ENCODE measurements at places on chromosomes 7 and 10.

DNA sequence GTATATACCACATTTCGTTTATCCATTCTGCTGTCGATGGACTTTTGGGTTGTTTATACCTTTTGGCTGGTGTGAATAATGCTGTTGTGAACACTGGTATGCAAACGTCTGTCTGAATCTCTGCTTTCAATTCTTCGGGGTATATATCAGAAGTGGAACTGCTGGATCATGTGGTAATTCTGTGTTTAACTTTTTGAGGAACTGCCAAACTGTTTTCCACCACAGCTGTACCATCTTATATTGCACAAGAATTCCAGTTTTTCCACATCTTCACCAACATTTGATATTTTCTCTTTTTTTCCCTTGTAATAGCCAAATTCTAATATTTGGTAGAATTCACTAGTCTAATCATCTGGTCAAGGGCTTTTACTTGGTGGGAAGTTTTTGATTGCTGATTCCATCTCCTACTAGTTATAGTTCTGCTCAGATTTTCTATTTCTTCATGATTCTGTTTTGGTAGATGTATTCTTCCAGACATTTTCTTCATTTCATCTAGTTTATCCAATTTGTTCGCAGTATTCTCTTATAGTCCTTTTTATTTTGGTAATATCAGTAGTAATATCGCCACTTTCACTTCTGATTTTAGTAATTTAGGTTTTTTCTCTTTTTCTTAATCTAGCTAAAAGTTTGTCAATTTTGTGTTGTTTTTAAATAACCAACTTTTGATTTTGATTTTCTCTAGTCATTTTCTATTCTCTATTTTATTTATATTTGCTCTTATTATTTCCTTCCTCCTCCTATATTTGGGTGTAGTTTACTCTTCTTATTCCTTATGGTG lies 271.2 kb downstream of the ZEB1 start:
- no peak for DNase-seq

- DNase-seq, result no peak
These were observed 615.2 kb upstream of the FOXK1 start for GRCh38 chr7:4066626-4067475.

DNA sequence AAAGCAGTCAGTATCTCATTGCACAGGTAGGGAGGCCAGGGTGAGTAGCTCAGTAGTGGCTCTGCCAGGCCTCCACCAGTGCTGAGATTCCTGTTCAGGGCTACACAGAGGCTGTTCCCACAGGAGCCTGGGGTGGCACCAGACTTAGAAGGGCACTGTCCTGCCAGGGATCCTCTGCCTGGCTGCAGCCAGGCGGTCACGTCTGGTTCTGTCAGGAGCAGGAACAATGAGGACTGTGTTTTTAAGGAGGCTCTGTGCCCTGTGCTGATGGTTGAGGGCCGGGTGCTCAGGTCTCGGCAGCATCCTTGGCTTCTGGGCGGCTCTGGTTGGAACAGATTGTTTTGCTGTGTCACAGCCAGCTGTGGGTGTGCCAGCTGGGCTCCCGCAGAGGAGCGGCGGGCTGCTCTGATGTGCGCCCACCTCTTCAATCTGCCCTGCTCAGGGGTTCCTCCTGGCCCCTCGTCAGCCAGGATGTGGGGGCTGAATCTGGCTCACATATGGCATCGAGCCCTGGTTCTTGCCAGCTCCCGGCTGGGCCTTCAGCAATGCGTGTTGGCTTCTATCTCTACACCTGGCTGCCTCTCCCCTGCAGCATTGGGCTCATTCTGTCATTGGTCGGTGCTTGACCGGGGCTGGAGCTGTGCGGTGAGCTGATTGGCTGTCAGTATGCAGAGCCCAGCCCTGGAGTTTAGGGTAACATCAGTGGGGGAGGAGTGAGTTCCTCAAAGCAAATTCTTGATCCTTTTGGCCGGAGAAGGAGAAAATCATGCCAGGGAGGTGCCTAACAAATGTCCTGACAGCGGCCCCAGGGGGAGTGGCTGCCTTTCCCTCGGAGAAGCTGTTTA lies 41.2 kb downstream of the TACR2 start:
- peak; percentile 44 for DNase-seq

GRCh38 chr10:46296641-46297141 lies 9.9 kb downstream of the ANTXRL start:
- no peak for DNase-seq

GRCh38 chr7:110375068-110375467 lies 715.9 kb upstream of the LRRN3 start:
- no peak for DNase-seq

DNA sequence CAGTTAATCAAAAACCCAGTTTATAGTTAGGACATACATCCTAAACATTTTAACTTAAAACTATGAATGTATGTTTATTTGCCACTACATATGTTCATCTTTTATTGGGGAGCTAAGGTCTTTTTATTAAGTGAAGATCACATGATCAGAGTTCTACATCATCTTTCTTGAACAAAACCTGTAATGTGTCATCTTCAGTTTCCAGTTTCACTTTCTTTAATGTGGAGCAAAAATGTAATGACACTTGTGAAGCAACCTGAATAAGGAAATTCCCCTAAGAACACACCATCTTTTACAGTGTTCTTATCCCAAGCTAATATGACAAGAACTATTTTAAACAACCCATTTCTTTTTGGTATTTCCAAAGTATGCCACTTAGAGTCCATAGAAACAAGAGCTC lies 166.7 kb upstream of the BET1 start:
- DNase-seq, result no peak

GRCh38 chr10:68812420-68812819 lies 14.9 kb upstream of the STOX1 start:
- DNase-seq, result no peak

DNA sequence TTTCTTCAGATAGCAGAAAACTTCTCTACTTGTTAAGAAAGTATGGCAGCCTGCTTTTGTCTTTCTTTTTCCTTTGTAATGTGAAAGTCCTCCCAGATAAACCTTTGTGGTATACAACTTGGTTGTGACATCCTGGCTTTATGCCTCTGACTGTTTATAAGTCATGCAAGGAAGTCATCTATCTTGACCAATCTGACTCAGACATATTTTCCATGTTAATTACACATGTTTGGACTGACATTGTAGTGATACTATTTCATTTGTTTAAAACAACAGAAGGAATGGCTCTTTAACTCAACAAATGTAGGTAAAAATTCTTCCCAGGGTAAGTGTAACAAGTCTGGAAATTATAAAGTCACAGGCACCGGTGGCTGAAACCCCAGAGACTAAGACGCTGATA lies 341.6 kb upstream of the MEOX2 start:
- DNase-seq, result peak; percentile 69

DNA sequence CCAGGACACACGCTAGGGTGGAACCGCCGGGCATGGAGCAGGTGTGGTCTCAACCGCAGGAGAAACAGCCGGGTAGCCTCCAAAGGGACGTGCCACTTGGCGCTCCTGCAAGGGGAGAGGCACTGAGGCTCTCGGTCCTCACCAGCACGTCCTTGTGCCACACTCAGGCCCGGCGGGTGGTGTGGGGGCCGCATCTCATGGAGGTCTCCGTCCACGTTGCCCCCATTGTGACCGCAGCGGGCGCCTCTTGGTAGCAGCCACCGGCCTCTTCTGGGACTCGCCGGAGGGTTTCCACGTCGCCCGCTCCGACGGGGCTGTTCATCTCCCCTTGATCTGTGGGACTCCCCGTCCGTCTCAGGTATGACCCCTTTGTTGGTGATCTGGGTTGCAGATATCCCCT lies 49.2 kb upstream of the ELFN1 start:
- no peak for DNase-seq

DNA sequence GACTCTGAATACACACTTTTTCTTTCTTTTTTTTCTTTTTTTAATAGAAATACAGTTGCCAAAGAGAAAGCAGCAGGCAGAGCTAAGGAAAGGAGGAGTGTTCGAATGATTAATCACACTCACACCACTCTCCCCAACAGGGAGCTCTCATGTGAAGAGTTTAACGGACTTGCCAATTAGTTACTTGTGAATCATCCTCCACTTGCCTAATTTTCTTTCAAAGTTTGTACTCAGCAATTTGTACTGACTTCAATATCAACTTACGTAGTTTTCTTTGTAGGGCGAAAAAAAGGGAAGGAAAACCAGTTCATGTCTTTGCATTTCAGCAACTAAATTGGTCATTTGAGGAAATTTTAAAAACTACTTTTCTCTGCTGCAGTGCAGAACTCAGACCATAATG lies 109.2 kb downstream of the PIP4K2A start:
- DNase-seq, result peak; percentile 76
